Activated CD8-positive, alpha-beta T cell treated with anti-CD3 and anti-CD28 coated beads for 36 hours (primary cell): ENCODE measurements at places on chromosomes 5 and 9. TPM values are rescaled to one million over a fixed set of nuclear protein-coding genes. Genes with fewer than 3 reads are reported as not detected.

Gene PAX5
- total RNA-seq = 1.1 TPM

Gene MARCHF3
- 6.1 TPM for total RNA-seq

Gene WNT8A
- total RNA-seq = not detected

- H3K27me3 ChIP-seq = no peaks in the 10 kb centered on the region
- peaks cover 25% of the 10 kb centered on the region for H3K36me3 ChIP-seq
- DNase-seq = no peak
Measured at GRCh38 chr5:36887532-36887931, 11.0 kb downstream of the NIPBL start.

DNA sequence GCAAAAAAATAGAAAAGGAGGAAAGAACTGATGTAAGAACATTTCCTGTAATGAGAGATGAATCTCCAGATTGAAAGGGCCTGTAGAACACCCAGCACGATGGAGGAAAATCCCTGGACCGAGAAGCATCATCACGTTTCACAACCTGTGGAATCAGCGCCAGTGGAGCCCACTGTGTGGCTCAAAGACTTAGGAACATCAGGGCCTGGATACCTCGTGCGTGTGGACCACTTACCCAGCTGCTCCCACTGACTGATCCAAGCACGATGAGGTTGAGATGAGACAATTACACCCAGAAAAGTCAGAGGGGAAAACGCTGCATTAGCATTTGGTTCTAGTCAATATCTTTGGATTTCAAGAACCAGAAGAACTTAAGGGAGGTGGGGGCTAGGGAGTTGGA is 224.6 kb downstream of the SYK start:
- H3K4me1 ChIP-seq = peaks cover 9% of the 10 kb centered on the region
- no peak overlapping the region for H3K27ac ChIP-seq
- DNase-seq = no peak
- no peaks in the 10 kb centered on the region for H3K36me3 ChIP-seq
- H3K4me3 ChIP-seq = no peak overlapping the region

- no peak overlapping the region for H3K27ac ChIP-seq
- no peak for DNase-seq
- peaks cover 2% of the 10 kb centered on the region for H3K4me1 ChIP-seq
- no peak overlapping the region for H3K4me3 ChIP-seq
- H3K36me3 ChIP-seq = no peaks in the 10 kb centered on the region
- peaks cover 4% of the 10 kb centered on the region for H3K27me3 ChIP-seq
Measured at GRCh38 chr9:129725795-129726251, 27.0 kb downstream of the PTGES start.

GRCh38 chr5:89273289-89273688 is 390.3 kb upstream of the MEF2C start:
- no peaks in the 10 kb centered on the region for H3K36me3 ChIP-seq
- no peak for DNase-seq
- no peak overlapping the region for H3K27ac ChIP-seq
- no peak overlapping the region for H3K4me3 ChIP-seq
- H3K4me1 ChIP-seq = no peaks in the 10 kb centered on the region

- H3K27me3 ChIP-seq = no peaks in the 10 kb centered on the region
- no peaks in the 10 kb centered on the region for H3K4me1 ChIP-seq
- H3K4me3 ChIP-seq = no peak overlapping the region
- no peaks in the 10 kb centered on the region for H3K36me3 ChIP-seq
- no peak for DNase-seq
Measured at GRCh38 chr9:26301046-26301445, 591.6 kb downstream of the CAAP1 start.

DNA sequence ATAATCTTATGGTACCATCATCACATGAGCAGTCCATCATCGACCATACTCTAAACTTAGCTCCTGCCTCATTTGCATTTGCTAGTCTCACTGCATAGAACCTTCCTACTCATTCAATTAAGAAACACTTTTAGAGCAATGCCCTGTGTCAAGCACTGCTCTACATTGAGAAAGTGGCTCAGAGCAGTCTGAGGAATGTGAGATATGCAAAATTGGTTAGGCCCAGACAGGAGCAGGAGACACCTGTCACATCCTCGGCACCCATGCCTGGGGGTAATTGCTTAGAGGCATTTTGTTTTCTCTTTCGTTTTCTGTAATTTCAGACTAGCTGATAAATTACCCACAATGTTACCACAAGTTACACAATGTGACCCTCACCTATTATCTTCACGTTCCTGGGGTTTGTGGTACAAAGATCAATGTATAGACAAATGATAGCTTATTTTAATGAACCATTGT is 4.9 kb upstream of the RARS1 start:
- peaks cover 1% of the 10 kb centered on the region for H3K36me3 ChIP-seq
- no peak overlapping the region for H3K4me3 ChIP-seq
- H3K27ac ChIP-seq = no peak overlapping the region
- DNase-seq = no peak

DNA sequence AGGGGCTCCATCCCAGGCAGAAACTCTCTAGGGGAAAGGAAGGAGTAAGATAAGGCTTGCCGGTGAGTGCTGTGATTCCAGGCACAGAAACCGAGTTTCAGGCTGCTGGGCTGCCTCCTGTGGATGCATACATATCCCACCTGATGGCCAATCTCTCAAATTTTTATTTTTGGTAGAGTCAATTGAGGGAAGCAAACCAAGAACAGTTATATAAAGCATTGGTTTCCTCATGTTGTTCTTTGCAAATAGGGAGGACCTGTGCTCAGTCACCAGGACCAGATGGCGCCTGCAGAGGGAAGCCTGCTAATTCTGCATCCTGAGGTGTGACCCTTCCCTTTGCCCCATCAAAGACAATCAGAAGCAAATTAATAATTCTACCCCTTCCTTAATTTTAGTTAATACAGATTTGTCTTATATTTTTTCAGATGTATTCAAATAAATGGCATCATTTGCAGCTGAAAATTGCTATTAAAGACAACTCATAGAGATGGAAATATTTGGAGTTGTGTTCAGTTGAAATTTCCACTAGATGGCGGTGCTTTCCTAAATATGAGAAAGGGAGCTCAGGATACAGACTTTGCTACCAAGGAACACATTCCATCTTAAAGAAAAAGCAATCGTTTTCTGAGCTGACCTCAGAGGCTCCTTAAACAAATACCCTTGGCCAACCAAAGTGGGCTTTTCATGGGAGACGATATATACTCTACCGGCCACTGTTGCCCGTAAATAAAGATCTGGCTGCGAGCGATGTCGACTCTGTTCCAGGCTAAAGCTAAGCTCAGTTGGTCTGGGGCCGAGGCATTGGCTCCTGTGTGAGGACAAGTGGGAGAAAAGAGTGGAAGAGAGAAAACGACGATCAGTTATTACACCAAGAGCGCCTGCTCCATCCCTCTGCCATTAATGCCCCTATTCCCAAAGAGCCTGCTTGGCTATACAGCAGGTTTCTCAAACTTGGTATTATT is 225.7 kb upstream of the KLF9 start:
- H3K36me3 ChIP-seq = no peaks in the 10 kb centered on the region
- no peak for DNase-seq
- no peaks in the 10 kb centered on the region for H3K4me1 ChIP-seq
- H3K27ac ChIP-seq = no peak overlapping the region

DNA sequence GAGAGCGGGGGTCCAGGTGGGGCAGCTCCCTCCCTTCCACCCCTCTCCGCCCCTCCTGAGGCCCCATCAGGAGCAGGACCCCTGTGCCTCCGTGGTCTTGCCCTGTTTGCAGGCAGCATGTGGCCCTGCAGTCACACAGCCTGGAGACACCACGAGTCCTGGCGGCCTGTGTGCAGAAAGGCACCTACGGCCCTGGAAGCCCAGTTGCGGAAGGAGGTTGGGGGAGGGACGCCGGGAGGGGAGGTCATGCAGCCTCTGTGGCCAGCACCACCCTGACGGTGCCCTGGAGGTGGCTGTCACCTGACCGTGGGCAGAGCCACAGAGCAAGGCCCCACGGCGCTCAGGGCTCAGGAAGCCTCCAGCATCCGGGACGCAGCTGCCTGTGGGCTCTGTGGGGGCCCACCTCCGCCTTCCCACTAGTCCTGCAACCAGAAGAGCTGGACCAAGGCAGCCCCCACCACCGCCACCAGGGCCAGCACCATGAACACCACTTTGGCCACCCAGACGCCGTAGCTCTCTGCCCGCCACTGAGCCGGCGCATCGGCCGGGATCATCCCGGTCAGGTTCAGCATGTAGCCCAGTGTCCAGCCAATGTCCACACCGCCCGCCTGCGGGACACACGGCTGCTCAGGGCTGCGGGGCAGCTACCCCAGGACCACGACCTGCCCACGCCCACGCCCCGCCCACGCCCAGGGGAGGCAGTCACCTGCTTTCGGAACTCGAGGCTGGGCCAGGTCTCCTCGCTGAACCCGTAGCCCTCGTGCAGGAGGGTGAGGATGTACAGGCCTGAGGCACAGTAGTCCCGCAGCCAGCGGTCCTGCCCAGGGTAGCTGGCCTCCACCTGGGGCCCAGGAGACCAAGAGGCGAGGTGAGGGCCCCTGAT is 6.4 kb downstream of the ENTPD8 start:
- no peaks in the 10 kb centered on the region for H3K27me3 ChIP-seq
- H3K4me1 ChIP-seq = no peaks in the 10 kb centered on the region
- H3K27ac ChIP-seq = no peak overlapping the region
- no peak overlapping the region for H3K4me3 ChIP-seq

GRCh38 chr5:135715267-135716055 is 119.0 kb upstream of the SLC25A48 start:
- no peak for DNase-seq
- H3K4me3 ChIP-seq = no peak overlapping the region
- peaks cover 1% of the 10 kb centered on the region for H3K27me3 ChIP-seq
- H3K27ac ChIP-seq = no peak overlapping the region
- no peaks in the 10 kb centered on the region for H3K4me1 ChIP-seq
- H3K36me3 ChIP-seq = no peaks in the 10 kb centered on the region
